ENCODE measurements at places on chromosomes 2 and 18. TPM values are rescaled to one million over a fixed set of nuclear protein-coding genes. Genes with fewer than 3 reads are reported as not detected.

GRCh38 chr2:180255981-180256380 is 248.9 kb upstream of the CWC22 start:
- no peak for DNase-seq

- no peak for DNase-seq
These were observed 33.0 kb downstream of the UPP2 start for GRCh38 chr2:158134655-158135054.

DNA sequence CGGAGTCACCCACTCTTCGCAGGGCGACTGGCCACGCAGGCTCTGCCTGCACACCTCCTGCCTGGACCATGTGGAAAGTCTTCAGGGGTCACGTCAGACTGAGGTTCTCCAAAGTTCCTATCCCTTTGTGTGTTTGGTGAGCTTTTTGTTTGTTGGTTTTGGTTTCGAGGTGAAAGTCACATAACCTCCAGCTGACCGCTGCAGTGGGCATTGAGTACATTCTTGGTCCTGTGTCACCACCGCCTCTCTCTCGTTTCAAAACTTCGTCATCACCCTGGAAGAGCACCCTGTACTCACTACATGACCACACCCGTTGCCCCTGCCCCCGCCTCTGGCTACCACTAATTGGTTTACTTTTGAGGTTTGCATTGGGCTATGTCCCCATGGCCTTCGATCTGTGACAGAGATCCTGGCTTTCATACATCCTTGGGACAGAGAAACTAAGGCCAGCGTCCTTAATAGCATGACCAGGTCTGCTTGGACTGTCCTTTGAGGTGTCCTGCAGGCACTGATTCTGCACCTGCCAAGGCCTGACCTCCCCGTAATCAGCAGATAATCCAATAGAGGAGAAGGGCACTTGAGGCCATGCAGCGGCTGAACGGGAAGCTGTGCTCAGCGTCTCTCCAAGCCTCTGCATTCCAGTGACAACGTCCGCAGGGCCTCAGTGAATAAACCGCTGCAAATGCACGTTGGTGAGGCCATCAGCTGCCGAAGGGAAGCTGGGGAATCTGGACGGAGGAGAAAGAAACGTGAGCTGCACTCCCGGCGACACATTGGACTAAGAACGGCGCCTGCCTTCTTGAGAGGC is 46.8 kb downstream of the SH3BP4 start:
- peak; percentile 40 for DNase-seq

TUBA4B gene
- polyA plus RNA-seq: not detected

DSG4 gene
- not detected for polyA plus RNA-seq

DNA sequence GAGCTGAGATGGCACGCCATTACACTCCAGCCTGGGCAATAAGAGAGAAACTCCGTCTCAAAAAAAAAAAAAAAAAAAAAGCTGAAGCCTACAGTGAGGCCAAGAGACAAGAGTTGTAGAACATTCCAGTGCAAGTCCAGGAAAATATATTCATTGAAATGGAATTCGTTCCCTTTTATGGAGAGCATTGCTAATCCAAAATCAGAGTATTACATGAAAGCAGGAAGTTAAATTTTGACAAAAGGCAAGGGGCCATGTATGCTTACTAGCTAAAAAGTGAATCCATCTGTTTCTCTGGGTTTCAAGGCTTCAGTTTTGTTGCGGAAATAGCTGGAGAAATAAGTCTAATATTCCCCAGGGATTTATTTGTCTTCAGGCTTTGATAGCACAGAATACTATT is 471.7 kb downstream of the THSD7B start:
- peak; percentile 77 for DNase-seq

TCF7L1 gene
- 1.9 TPM for polyA plus RNA-seq

GRCh38 chr2:55156326-55156725 is 75.8 kb downstream of the CLHC1 start:
- peak; percentile 35 for DNase-seq

SPATA3 gene
- not detected for polyA plus RNA-seq

DNA sequence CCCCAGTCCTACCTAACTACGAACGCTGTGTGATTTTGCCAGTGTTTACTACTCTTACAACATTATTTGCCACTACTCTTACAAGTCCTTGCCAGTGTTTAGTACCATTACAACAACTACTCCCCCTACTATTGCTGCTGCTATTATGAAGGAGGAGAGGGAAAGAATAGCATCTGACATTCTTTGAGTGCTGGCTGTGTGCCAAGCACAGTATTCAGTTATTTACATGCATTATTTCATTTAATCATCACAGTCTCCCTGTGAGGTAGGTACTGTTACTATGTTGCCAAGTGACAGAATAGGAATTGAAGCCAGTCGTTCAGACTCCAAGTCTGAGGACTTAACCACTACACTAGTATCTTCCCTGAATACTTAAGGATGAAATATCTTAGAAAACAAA is 185.9 kb upstream of the FOSL2 start:
- peak; percentile 34 for DNase-seq

GRCh38 chr2:190090148-190090547 is 27.6 kb upstream of the MSTN start:
- no peak for DNase-seq

DIPK1C gene
- polyA plus RNA-seq: not detected

- no peak for DNase-seq
These were observed at the start of gene APOB for GRCh38 chr2:21043744-21044532. Gene APOB, minus strand, starts transcription at chr2:21044073. Its CDS starts 128 bp downstream, at chr2:21043945.

NCKAP5 gene
- polyA plus RNA-seq: 1.9 TPM

DNA sequence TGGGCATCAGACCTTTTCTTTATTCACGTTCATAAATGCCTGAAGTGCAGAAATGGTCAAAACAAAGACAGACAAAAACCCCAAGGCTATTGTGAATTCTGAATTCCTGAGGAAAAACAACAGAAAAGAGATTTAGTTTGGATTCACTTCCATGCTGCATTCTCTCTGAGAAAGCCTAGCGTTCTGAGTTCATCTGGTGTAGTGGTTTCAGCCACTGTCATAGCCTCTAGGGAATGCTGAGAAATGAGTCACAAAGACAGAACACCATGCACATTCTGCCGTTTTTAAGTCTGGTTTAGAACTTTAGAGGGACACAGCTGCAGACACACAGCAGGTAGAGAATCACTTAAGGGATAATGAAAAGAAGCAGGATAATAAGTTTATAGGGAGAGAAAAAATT is 93.8 kb downstream of the LRP1B start:
- peak; percentile 85 for DNase-seq

DNA sequence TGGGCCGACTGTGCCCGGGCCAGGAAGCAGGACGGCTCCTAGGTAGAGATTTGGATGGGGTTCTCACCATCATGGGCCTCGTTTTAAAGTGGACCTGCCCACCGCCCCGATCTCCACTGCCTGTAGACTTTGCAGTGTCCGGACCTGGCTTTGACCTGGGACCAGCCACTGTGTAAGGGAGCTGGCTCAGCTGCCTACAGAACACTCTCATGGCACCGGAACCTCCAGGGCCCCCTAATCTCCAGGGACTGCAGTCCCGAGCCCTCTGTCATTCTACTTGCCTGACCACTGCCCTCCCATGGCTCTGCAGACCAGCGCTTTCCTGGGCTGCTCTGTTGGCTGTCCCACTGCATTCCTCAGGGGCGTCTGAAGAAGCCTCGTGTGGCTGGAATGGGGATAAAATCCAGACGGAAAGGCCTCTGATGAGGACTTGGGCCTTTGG is 120.8 kb downstream of the GLI2 start:
- no peak for DNase-seq

DNA sequence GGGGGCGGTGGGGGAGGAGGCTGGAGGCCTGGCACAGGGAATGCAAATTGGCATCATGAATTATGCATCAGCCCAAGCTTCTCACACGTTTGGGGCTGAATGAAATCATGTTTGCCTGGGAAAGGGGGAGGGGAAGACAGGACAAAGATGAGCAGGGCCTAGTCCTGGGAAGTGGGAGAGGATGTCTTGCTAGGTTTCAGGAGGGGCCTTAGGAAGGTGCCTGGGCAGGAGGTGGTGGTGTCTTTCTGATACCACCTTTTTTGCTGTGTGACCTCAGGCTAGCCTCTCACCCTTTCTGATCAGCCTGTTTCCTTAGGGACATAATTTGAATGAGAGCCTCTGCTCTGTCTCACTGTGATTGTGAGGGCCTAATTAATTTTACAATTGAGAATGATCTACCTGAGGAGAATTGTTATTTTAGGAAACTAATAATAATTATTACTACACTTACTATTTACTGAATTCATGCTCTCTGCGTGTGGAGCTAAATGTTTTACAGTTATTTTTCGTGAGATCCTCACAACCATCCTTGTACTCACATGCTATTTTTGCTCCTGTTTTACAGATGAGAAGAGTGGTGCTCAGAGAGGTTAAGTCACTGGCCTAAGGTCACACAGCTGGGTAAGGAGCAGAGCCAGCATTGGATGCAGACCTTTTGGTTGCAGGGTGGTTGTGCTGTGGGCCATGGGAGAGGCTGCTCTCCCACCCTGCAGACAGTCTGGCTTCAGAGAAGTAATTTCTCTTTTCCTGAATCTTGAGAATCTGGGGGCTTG is 39.6 kb downstream of the INHBB start:
- DNase-seq: no peak

TTC31 gene
- polyA plus RNA-seq: 12.7 TPM

GRCh38 chr2:121695171-121695451 is 41.6 kb downstream of the NIFK start:
- no peak for DNase-seq

- no peak for DNase-seq
These were observed 5.6 kb upstream of the ESPNL start for GRCh38 chr2:238094438-238095022.

DNA sequence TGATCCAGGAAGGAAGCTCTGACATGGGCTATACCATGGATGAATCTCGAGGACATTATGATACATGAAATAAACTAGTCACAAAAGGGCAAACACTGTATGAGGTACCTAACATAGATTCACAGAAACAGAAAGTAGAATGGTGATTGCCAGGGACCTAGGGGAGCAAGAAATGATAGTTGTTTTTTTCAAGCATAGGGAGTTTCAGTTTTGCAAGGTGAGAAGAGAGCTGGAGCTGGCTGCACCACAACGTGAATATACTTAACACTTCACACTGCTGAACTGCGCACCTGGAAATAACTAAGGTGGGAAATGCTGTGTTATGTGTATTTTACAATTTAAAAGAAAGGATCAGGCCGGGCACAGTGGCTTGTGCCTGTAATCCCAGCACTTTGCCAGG is 13.2 kb upstream of the AGAP1 start:
- DNase-seq: no peak

GPR35 gene
- 0.09 TPM for polyA plus RNA-seq

DNA sequence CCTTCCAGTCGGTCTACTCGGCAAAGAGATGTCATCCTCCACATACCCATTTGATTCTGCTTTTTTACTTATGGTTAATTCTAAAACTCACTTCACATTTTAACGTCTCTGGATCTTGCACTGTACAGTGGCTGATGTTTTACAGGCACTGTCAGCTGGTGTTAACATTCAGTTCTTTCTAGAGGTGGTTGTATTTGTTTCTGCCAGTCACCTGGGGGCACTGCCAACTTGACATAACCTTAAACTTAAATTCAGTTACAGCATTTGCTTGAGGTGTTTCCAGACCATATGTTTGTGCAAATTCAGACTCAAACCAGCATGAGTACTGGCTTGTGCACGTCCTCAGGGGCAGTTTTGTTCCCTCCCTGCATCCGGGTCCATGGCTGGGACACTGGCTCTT is 5.3 kb upstream of the TMEM185B start:
- no peak for DNase-seq

All from fibroblast of lung (primary cell).